T-helper 9 cell (primary cell): ENCODE measurements at places on chromosomes 3 and 15.

DNA sequence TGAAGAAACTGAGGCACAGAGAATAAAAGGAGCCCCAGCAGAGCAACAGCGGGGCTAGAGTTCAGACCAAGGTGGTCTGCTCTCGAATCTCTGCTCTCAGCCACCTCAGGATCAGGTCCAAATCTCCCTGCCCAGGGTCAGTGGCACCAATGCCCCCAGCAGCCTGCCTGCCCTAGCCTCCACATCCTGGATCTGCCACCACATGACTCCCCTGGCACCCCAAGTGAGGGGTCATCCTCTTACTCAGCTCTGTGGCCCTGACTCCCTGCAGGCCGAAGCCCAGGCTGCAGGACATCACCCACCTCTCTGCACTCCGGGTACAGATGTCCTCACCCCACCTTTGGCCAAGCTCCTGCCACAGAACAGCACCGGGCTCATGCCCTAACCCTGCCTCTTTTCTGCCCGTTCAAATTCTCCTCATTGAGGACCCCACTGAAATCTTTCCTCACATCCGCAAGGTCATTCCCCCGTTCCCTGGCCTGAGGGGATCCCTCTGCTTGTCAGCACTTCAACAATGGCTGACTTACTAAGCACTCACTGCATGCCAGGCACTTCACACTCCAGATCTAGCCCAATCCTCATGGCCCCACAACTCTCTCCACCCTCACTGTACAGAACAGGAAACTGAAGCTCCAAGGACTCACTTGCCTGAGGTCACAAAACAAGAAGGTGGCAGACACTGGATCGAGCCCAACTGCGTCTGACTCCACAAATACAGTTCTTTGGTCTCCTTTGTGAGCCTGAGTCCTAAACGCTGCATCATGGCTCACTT lies 4.3 kb downstream of the PPIB start:
- DNase-seq = no peak

DNA sequence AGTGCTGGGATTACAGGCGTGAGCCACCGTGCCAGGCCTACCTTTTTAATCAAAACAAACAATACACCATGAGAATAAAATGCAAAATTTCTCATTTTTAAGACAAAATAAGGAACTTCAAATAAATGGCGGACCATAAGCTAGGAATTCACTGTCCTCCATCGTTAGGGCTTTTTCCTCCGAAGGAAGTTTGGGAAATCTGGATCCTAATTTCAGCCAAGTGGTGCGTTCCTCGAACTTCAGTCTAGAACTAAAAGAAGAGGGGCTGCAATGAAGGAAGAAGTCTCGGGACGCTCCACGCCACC lies 260 bp downstream of the EXD1 start:
- DNase-seq = no peak

GRCh38 chr3:45895686-45896468 lies 9.5 kb downstream of the CCR9 start:
- no peak for DNase-seq

GRCh38 chr3:65745306-65745705 lies 293.4 kb downstream of the MAGI1 start:
- DNase-seq = no peak

DNA sequence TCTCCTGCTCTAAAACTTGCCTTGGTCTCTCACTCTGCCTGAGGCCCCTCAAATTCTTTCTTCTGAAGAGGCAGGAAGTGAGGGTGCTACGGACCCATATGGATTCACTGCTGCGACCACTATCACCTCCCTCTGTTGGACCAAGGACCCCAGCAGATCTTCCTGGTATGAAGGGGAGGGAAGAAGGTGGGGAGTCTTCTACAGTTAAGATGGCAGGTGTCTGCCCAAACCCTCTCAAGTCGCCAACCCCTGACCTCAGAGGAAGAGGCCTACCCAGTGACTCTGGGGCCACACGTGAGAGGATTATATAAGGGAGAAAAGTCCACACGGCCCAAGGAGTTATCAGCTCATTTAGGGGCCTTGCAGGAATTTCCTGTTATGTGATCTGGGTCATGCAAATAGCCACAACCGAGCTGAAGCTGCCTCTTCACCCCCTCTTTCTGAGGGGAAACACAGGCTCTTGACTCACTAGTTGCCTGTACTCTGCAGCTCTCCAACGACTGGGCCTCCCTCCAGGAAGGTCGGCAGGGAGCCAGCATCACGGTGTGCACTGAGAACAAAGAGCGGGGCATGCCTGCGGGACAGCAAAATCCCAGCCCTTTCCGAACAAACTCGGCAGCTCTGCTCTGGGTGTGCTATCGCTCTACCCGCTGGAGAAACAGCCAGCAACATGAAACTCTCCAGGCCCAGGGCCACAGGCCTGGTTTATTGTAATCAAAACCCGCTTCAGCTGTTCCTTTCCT lies 116.0 kb downstream of the XXYLT1 start:
- DNase-seq = no peak

DNA sequence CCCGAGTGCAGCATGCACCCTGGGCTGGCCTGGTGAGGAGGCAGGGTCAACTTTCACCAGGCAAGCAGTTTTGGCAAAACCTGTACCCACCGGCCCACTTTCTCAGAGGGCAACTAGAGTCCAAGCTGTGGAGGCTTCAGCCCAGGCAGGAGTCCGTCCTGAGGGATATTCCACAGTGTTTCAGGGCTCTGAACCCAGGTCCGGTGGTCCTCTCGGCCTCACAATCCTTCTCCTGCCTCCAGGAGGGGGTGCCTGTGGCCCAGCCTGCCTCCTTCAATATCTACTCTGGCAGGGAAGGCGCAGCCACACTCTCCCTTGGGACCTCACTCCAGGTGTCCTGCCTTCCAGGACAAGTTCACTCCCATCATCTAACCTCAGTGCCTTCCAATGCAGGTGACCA lies 3.9 kb downstream of the PLA2G4E start:
- no peak for DNase-seq
